SHP77 (cell line): ENCODE measurements at places on chromosomes 13 and 19.
A peak's percentile ranks its signal among the peaks of the same experiment; 100 is the strongest.

GRCh38 chr13:23636360-23636759 is 66.1 kb downstream of the TNFRSF19 start:
- DNase-seq: no peak

DNA sequence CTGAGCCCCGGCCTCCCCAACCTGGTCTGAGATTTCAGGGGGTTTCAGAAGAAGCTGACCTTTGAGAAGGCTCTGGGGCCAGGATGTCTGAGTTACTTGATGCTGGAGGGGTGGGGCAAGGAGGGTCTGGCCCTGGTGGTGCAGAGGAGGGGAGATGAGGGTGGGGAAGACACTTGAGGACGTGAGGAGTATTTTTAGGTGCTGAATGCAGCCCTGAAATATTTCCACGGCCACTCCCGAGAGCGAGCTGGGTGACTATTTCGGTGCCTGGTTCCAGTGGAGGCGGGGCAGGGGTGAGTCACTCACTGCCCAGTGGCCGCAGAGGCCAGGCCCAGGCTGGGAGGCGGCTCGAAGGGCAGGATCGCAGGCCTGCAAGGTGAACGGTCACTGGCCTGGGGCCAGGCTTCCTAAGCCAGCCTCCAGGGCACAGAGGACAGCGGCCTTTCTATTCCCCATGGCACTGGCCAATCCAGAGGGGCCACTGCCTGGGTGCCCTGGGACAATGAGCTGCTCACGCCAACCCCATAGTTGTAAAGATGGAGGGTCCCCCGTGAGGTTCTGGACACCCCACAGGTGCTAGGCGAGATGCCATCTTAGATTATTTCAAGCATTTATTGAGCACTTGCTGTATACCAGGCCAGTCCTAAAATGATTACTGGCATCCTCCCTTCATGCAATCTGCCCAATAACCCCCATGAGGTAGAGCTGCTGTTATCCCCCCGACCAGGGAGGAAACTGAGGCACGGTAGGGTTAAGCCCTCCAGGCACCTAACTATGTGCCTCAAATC is 19.7 kb upstream of the JUND start:
- no peak for DNase-seq

GRCh38 chr19:56105090-56105701 is 15.9 kb downstream of the ZNF787 start:
- peak; percentile 14 for DNase-seq

GRCh38 chr13:92313382-92313781 is 913.2 kb upstream of the GPC6 start:
- DNase-seq: no peak

- DNase-seq: no peak
These were observed 77.5 kb downstream of the C13orf42 start for GRCh38 chr13:51033421-51034185.

- no peak for DNase-seq
These were observed 155.6 kb downstream of the TM9SF2 start for GRCh38 chr13:99656844-99657381.

- DNase-seq: peak; percentile 59
These were observed 33.5 kb downstream of the ELL start for GRCh38 chr19:18488403-18488723.

- no peak for DNase-seq
These were observed 562.8 kb upstream of the SGCG start for GRCh38 chr13:22618002-22618401.

DNA sequence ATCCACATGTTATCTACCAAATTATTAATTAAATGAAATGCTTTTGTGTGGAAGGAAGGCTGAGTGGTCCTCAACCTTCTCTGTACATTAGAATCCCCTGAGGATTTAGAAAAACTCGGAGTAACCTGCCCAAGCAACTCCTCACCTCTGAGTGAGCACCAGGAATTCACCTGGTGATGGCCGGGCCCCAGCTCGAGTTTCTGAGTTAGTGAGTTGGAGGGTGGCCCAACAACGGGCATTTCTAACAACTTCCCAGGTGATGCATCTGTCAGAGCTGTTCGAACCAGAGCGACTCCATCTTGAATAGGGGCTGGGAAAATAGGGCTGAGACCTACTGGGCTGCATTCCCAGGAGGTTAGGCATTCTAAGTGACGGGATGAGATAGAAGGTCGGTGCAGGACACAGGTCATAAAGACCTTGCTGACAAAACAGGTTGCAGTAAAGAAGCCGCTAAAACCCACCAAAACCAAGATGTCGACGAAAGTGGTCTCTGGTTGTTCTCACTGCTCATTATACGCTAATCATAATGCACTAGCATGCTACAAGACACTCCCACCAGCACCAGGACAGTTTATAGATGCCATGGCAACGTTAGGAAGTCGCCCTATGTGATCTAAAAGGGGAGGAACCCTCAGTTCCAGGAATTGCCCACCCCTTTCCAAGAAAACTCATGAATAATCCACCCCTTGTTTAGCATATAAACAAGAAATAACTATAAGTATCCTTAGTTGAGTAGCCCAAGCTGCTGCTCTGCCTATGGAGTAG is 44.2 kb upstream of the SHISA2 start:
- DNase-seq: no peak

- no peak for DNase-seq
These were observed 638 bp downstream of the ADGRE5 start for GRCh38 chr19:14381689-14382474.

- no peak for DNase-seq
These were observed 40.2 kb downstream of the CILP2 start for GRCh38 chr19:19578252-19578651.

DNA sequence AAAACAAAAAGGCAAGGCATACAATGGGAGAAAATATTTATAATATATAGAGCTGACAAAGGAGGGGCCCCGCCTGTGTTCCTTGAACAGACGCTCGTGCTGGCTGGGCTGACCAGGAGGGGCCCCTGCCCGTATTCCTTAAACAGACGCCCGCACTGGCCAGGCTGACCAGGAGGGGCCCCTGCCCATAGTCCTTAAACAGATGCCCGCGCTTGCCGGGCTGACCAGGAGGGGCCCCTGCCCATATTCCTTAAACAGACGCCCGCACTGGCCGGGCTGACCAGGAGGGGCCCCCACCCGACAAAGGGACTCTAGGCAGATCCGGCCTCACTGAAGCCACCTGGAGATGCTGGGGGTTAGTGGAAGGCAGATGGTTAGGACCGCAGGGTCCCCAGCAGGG is 9.3 kb downstream of the ADPRHL1 start:
- no peak for DNase-seq

DNA sequence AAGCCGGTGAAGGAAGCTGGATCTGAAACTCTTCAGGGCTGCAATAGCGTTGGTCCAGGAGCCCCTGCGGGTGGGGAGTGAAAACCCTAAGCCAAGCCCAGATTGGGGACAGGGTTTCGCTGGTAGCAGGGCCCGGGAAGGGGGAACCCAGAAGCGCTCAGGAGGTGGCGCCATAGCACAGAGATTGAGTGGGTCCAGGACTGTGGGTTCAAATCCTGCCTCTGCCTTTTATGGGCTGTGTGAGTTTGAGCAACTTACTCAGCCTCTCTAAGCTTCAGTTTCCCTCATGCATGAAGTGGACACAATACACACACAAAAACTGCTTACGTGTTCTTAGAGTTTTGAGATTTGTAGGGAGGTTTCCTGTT is 8.3 kb upstream of the SYCN start:
- DNase-seq: no peak

DNA sequence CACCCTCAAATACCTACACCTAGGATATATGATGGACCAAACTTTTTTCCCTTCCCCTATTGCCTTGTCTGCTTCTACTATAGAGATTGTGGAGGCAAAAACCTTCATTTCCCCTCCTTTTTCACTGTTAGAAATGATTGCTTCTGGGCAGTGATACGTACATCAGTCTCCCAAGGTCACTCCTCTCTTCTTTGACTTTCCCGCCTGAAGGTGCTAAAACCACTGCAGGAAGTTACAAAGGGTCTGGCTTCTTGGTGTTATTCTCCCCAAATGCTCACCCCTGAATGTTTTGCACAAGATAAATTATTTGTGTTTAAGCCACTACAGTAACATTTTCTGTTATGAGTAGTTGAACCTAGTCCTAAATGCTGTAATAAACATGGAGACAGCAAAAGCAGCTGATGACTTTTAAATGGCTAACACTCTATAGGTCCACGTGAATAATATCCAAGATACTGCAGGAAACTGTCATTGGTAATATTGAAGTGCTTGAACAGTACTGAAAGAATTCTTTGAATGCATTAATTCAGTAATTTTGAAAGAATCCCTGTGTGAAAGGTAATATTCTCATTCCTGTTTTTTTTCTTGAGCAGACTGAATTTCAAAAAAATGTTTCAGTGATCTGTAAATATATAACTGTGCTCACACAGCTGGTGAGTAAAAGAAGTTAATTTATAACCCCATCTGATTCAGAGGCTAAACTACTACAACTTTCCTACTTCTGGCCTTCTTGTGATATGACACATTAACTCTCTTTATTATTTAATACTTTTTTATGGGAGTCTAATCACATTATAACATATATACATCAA is 865.1 kb downstream of the EFNB2 start:
- no peak for DNase-seq
